ENCODE measurements at places on chromosomes 1 and 21. TPM values are rescaled to one million over a fixed set of nuclear protein-coding genes. Genes with fewer than 3 reads are reported as not detected.

ANXA9 gene
- total RNA-seq, result not detected

KLHDC7A gene
- total RNA-seq, result not detected

CCDC30 gene
- 2.2 TPM for total RNA-seq

DNA sequence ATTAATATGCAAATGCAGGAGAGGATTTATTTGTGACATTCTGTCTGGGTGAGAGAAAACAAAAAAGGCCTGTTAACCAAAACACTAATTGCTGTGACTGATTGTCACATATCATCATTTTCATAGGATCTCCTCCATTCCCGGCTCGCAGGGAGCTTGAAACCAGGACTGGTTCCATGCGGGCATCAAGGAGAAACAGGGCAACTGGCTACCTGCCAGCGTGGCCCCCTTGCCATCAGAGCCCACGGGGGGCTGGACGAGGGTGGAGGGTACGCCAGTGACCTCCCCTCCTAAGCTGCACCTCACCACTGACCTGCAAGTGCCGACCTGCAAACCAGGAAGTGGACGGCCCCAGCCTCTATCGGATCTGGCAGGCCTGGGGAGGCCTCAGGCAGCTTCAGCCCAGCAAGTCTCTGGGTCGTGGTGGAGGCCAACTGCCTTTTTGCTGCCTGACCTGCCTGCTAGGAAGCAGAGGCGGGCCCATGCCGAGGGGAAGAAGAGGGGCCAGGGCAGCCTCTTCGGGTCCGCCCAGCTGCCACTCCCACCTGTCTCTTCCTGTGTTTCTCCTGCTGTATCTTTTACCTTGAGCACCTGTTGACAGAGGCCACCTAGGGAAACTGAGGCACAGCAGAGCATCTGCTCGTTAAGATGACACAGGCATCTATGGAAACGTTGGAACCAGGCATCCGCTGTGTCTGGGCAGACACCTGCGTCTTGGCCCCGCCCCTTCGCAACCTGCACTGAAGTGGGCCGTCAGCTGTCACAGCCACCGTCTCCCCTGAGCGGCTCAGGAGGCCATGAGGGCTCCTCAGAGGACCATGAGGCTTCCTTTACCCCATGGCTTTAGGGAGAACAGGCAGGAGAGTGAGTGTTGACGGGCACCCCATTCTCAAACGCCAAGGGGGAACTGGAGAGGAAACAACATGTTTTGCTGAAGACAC is 74.8 kb downstream of the CASZ1 start:
- no peak for DNase-seq

GRCh38 chr1:100036718-100037655 is 67.2 kb downstream of the SLC35A3 start:
- DNase-seq, result no peak

DNA sequence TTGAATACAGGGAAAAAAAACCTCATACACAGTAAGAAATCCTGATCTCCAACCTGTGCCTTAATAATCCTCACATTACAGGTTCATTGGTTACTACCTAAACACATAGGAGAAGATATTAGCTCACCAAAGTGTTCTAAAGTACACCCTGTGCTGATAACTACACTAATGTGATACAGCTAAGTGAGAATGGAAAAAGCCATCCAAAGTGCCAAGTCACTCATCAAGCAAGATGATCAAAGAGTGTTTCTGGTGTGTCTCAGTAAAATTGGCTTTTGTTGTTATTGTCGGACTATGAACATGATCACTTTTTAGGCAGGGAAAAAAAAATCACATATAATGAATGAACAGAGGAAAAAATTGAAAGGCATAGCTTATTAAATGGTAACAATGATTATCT is 31.4 kb downstream of the EPS15 start:
- no peak for DNase-seq

DNA sequence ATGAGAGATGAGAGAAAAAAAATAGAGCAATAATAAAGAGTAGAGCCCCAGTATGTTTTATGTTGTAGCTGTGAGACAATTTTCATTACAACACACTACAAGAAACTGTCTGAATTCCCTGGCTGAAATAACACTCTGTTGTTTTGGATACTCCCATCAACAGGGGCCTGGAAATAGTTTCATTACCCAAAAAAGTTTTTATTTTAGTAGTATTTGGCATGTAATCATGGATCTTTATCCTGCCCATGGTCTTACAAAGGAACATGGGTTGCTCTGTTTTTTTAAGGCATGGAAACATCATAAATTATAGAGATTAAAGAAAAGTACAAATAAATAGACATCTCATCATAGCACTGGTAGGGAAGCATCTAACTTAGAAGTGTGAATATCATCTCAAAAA is 56.3 kb downstream of the GNG12 start:
- no peak for DNase-seq

VWA5B1 gene
- 0.30 TPM for total RNA-seq

DIO1 gene
- total RNA-seq, result not detected

Measured in activated naive CD4-positive, alpha-beta T cell treated with anti-CD3 and anti-CD28 coated beads, Interleukin-2, amount 50 U/mL, for 72 hours (primary cell).